ENCODE measurements at places on chromosomes 11 and 22.

- DNase-seq: no peak
Observed at GRCh38 chr11:783581-784015, 6.3 kb downstream of the CEND1 start.

- DNase-seq: peak; percentile 39
Observed at GRCh38 chr11:118939953-118940598, 14.3 kb upstream of the BCL9L start.

DNA sequence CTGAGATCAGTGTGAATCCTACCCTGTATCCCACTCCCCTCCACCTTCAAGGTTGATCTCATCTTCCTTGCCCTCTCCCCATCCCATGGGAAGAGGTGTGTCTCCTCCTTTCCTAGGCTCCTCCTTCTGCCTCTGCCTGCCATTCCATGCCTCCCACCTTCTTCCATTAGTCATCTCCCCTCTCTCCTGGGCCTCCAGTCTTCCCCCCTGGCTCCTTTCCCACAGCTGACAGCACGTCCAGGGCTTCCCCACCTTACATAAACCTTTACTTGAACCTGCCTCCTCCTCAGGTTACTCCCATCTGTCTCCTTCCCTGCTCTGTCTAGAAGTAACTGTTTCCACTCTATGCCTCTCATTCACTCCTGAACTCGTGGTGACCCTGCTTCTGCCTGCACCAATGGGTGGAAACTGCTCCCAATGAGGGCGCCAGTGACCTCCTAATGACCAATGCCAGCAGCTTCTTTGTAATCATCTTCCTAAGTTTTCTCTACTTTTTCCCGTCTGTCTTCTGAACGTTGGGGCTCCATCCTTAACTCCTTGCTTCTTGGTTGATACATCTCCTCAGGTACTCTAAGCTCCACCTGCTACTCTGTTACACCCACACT, 266.9 kb upstream of the NARS2 start:
- no peak for DNase-seq

DNA sequence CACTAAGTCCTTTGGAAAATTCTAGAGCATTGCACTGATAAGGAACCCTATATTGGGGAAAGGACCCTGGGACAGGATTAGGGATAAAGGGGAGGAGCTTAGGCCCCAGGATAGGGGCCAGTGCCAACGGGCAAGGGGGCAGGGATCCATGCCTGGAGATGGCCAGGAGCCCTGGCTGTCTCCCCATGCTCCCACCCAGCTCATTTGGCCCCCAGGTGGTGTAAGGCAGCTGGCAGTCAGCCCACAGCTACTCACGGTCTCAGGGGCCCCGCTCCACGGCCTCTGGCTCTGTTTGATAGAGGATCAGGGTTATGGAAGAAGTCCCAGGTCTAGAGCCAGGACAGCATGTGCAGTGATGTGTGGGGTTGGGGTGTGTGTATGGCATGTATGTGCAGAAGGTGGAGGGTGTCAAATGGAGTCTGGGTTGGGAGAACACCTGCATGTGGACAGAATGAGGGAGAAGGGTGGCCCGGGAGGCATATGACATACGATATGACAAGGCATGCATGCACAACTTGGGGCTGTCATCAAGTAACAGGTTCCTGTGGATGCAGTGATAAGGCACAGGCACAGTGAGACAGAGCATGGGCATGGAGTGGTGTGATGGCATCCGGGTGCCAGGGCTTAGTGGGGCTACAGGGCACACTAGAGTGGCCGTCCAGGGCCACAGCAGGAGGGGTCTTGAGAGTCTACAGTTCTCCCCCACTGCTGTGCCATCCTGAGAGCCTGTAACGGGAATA, 18.4 kb upstream of the PDE2A start:
- no peak for DNase-seq

DNA sequence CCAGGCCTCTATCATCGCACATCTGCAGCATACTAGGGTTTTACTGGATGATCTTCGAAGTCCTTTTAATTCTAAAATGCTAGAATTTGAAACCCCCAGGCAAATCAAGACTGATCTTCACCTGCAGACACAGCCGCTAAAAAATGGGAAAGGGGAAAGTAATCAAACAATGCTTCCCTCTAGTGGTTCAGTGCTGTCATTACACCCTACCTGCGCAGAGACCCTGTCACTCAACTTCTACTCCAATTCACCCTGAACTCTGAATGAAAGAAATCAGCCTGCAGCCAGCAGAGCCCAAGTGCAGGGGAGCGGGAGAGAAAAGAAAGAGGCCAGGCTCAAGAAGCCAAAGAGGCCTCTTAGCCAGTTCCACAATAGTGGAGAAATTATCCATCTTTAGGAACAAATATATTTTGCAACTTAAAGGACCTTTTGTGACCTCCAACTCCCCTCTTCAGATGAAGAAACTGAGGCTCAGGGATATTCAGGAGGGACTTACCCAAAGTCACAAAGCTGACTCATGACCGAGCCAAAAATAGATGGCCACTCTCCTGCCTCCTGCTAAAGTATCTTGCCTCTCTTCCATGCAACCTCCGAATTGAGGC, 33.0 kb downstream of the SERGEF start:
- no peak for DNase-seq

GRCh38 chr11:130034236-130034635, 31.6 kb upstream of the PRDM10 start:
- no peak for DNase-seq

DNA sequence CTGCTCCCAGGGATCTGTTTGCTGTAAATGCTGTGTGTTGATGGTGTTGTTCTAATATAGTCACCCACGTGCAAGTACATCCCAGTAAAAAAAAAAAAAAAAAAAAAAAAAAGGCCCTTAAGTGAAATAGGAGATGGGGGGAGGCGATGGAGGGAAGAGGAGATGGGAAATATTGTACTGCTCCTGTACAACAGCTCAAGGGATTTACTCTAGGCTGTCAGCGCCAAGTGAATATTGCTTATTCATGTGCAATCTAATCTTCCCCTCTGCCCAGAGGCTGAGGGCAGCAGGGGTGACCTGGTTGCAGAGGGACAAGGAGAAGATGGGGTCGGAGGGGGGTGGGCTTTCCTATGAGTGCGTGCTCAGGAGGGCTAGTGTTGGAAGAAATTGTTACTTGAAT, 206.2 kb upstream of the CADM1 start:
- DNase-seq: no peak

DNA sequence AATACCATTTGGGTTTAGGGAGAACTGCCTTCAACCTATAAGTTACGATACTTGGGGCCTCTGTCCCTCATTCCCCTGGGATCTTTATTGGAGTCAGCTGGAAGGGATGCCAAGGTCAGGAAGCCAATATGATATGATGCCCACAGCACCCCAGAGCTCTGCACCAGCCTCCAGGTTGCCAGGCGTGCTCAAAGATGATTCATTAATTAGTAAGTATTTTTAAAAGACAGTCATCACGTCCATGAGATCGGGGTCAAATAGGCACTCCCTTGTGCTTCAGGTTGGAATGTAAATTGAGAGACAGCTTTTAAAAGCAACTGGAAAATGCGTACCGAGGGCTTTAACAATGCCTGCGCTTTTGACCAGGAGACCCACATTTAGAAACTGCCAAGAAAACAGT, 57.0 kb upstream of the CD5 start:
- no peak for DNase-seq

DNA sequence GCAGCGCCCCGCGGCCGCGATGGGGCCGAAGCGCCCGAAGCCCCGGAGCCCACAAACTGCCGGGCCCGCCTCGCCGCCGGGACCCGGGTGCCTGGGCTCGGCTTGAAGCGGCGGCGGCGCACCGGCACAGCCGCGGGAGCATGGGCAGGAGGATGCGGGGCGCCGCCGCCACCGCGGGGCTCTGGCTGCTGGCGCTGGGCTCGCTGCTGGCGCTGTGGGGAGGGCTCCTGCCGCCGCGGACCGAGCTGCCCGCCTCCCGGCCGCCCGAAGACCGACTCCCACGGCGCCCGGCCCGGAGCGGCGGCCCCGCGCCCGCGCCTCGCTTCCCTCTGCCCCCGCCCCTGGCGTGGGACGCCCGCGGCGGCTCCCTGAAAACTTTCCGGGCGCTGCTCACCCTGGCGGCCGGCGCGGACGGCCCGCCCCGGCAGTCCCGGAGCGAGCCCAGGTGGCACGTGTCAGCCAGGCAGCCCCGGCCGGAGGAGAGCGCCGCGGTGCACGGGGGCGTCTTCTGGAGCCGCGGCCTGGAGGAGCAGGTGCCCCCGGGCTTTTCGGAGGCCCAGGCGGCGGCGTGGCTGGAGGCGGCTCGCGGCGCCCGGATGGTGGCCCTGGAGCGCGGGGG, 346 bp downstream of the FJX1 start:
- no peak for DNase-seq

DNA sequence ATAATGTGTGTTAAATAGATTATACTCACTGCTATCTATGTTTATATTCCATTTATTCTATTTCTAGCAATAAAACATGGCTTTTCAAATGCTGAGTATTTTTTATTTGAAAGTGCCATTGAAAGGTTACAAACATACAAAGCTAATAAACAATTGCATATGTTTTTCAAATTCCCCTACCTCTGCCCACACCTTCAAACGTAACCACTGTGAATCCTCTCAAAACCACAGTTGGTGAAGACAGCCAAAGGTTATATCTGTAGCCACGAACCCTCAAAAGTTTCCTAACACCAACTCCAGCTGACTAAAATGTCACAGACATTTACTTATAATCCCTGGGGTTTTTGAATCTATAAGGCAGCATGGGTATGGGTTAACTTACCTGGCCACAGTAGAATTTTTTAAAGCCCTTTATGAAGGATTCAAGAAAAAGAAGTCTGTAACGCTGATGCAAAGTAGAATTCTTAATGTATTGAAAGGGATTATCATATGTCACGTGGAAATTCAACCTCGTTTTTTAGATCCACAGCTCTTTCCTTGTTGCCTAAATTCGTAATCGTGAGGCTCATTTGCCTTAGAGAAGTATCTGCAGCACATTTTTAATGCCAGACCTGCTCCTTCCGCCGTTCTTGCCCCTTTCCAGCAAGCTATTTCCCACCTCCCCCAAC, 122.5 kb upstream of the ZC3H12C start:
- DNase-seq: no peak

- no peak for DNase-seq
Observed at GRCh38 chr22:39721206-39722031, 150.9 kb downstream of the CACNA1I start.

DNA sequence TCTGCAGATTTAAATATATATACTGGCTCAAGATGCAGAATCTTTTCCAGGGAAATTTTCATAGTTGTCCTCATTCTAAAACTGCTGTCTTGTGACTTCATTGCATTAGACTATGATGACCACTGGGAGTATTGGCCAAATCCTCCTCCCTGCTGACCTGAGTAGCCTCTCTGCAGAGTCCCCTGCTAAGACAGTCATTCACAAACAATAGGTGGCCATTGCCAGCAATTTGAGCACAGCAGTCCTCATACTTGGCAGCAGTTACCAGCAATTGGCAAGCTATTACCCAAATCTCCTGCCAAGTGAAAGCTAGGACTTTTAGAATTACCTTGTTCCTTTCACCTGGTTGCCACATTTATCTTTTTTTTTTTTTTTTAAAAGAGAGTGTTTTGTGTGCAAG, 325.8 kb downstream of the FAT3 start:
- DNase-seq: no peak

- no peak for DNase-seq
Observed at GRCh38 chr11:108199446-108200321, 22.8 kb downstream of the NPAT start.
